NCI-H82 (cell line): ENCODE measurements at places on chromosomes 16 and 17.
A peak's percentile ranks its signal among the peaks of the same experiment; 100 is the strongest.

- no peak for DNase-seq
Observed at GRCh38 chr16:48405907-48406306, 20.7 kb upstream of the SIAH1 start.

- DNase-seq = no peak
Observed at GRCh38 chr16:83245061-83245460, 562.7 kb upstream of the HSBP1 start.

- DNase-seq = no peak
Observed at GRCh38 chr17:17189559-17189958, 16.6 kb downstream of the PLD6 start.

GRCh38 chr17:46088595-46088994, 89.5 kb downstream of the STH start:
- no peak for DNase-seq

DNA sequence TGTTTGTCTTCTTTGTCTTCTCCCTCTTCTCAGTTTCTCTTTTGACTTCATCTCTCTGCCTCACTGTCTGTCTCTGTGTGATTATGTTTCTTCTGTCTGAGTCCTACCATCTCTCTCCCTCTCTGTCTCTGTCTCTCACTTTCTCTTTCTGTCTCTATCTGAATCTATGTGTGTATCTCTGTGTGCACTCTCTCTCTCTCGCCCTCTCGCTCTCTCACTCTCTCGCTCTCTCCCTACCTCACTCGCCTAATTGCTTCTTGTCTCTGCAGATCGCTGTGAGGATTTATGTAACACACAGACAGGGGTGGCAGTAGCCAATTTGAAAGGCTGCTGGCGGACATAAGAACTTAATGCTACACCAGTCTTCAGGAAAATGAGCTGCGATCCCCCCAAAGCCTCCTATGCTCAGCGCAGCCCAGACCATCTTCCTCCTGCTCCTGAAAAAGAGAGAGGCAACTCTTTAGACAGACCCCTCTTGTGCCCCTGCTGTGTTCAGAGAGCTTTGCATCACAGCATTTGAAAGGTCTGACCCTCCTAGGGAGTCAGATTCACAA, 140.9 kb downstream of the CCT6B start:
- peak; percentile 65 for DNase-seq

GRCh38 chr17:7579834-7580603, 581 bp downstream of the CD68 start:
- DNase-seq = peak; percentile 74

DNA sequence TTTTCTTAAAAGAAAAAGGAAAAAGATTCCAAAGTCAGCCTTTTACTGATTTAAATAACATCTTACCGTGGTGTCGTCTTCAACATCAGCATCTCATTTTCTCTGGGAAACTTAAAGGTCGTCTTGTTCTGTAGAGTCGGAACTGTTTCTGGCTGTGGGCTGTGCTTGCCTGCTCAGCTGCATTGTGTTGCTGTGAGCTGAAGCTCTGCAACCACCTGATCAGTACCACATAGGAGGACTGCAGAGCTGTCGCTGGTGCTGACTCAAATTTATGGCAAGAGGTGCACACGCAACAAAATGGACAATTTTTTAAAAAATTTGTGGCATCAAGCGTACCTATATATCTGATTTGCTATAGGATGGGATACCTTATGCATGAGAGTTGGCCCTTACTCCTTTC, at the start of gene OMG:
OMG (minus strand) TSS at position 150 of the 400 bp plus-strand sequence. CDS start 908 bp downstream, outside the sequence.
- no peak for DNase-seq

- DNase-seq = peak; percentile 8
Observed at GRCh38 chr16:68732042-68732680, 4.9 kb upstream of the CDH1 start.

- peak; percentile 95 for DNase-seq
Observed at GRCh38 chr17:67824735-67825626, at the start of gene BPTF. Gene BPTF (plus strand): TSS chr17:67825503. CDS start chr17:67825725, 222 bp downstream.

DNA sequence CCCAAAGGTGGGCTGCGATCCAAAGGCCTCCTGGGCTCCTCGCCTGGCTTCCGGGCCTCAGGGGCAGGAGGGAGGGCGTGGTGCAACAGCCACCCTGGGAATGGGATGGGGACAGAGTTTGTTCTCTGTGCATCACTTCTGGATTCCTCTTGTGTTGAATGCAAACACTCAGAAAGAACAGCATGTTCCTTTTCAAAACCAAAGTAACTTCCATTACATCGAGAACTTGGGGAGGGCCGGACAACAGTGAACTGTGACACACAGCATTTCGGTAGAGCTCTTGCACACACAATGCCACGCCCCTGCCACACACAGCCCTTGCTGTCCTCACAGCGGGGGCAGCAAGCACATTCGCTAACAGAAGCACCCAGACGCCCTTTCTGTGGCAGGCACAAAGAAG, 36.1 kb upstream of the FASN start:
- DNase-seq = no peak

GRCh38 chr16:14523632-14524031, 106.4 kb downstream of the PARN start:
- peak; percentile 35 for DNase-seq

DNA sequence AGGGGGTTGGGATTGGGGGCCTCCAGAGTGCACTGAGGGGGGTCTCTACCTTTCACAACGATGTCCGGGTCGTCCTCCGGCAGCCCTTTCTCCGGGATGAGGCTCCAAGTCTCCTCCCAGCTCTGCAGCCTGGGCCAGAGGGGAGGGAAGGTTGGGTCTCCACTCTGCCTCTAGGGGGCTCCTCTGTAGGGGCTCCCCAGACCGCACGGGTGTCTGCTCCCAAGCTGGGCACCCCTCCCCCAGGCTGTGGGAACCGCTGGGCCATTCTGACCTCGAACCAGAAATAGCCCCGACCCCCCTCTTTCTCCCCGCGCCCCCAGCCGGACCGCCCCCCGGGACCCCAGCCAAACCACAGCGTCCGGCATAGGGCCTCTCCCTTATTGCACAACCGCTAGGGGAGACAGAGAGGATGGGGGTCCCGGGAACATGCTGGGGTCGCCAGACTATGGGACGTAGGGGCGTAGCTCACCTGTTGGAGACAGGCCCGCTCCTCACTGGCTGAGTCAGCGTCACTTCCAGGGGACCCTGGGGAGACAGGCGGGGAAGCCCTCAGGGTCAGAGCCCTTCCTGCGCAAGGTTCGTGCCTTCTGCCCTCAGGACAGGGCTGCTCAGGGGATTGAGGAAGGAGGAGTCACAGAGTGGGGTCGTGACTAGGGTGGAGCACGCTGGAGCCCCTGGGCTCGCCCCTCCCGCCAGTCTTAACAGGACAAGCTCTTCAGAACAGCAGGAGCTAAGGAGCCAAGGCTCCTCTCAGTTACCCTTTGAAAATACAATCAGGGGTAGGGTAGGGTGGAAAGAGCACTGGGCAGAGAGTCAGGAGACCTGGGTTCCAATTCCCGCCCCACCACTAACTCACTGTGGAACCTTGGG, 2.7 kb downstream of the PLEKHH3 start:
- DNase-seq = peak; percentile 56

DNA sequence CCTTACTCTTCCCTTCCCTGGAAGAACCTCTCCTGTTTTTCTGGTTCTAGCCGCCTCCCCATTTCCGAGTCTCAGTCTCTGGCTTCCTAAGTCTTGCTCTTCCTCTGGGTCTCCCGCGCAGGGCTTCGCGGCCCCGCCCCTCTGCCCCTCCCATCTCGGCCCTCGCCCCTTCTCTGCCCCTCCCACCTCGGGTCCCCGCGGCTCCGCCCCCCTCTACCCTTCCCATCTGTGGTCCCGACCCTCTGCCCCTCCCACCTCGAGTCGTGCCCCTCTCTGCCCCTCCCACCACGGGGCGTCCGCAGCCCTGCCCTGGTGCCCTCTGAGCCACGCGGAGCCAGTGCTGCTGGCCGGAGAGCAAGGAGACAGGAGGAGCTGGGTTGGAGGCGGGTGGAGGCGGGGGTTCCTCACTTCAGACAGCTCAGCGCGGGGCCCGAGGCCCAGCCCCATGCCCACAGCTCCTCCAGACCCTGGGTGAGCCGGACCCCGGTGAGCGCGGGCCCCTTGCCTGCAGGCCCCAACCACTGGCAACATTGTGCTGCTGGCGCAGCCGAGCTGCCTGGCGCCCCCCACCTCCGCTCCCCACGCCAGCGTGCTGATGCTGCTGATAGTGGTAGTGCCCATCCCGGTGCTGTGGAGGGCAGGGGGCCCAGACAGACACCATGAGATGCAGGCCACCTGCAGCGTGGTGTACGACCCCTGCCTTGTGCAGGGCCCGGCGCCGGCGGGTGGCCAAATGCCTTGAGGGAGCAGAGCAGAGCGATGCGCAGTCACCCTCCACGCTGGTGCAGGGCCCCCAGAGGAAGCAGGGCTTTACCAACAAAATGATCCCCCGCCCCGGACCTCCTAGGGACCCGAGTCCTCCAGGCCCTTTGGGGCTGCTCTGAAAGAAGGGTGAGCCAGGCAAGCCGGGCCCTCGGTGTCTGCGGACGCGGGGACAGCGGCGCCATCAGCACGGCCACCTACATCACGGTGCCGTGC, 2115.3 kb downstream of the TP53TG3F start:
- peak; percentile 20 for DNase-seq
